ENCODE measurements at places on chromosomes 6 and 20. TPM values are rescaled to one million over a fixed set of nuclear protein-coding genes. Genes with fewer than 3 reads are reported as not detected.

The DEFB124 gene
- total RNA-seq: 0.33 TPM

The NKAIN4 gene
- 38.7 TPM for total RNA-seq

The RUNX2 gene
- 0.83 TPM for total RNA-seq

GRCh38 chr20:20237093-20237959, 130.6 kb upstream of the INSM1 start:
- no peak for DNase-seq

DNA sequence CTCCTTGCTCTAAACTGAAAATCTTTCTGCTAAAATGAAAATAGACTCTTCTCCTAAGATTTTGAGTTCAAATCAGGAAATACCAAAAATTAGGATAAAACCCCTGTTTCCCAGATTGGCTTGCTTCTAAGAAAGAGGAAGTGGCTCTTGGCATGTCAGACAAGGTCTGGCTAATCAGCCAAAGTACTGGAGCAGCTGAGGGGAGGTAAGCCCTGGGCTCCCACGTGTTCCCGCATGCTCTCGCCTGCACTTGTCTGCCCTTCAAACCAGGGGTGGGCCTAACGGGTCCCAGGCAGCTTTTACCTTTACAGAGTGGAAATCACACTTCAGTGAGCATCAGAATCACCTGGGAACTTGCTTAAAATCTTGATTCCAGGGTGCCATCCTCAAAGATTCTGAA, 43.2 kb upstream of the GABRR1 start:
- no peak for DNase-seq

The BNIP5 gene
- total RNA-seq: under 0.01 TPM

The GABRR1 gene
- not detected for total RNA-seq

The SLC22A2 gene
- 39.2 TPM for total RNA-seq

The SUMO4 gene
- total RNA-seq: 5.7 TPM

- peak; percentile 28 for DNase-seq
These were observed 69.9 kb upstream of the POU3F2 start for GRCh38 chr6:98764373-98764911.

DNA sequence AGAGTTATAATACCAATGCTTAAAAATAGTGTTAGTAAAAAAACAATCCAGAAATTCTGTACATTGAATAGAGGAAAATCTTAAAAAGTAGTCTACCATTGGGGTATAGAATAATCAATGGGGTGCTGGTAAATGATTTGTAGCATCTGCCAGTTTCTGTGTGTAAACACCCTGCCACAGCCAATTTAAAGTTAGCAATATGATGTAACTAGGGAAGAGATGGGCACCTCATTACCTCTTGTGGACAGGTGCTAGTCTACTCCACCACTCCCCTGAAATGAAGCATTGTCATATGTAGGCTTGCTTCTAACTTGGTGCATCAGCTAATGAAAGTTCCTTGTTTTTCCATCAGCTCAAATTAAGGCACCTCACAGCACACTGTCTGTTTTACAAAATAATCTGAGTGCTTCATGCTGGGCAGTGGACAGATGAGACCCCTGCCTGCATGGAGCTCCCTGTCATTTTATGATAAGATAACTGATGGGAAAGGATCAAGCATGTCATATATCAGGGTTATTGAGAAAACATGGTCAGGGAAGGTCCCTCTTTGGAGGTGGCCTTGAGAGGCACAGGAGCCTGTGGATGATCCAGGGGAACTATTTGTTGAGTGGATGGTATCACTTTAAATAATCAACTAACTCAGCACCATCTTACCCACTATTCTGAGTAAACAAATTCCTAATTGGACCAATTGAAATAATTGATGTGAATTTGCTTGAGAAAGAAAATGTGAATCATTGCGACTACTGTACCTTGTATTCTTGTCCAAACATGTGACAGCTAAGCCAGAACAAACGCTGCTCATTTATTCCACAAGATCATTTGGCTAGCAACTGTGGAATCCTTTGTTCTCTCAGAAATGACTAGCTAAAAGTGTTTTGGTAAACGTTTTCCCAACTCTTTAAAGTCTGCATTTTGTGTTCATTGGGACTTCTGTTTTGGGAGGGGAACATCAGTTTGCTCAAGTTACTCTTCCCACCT, 45.9 kb upstream of the CSE1L start:
- no peak for DNase-seq

Measured in spinal cord (tissue), 10 donors.